ENCODE measurements at places on chromosomes 12 and 14.

GRCh38 chr14:60632777-60633176 is 16.5 kb downstream of the SIX1 start:
- no peak for DNase-seq

- peak; percentile 27 for DNase-seq
Observed at GRCh38 chr12:6039894-6040601, 84.4 kb downstream of the VWF start.

DNA sequence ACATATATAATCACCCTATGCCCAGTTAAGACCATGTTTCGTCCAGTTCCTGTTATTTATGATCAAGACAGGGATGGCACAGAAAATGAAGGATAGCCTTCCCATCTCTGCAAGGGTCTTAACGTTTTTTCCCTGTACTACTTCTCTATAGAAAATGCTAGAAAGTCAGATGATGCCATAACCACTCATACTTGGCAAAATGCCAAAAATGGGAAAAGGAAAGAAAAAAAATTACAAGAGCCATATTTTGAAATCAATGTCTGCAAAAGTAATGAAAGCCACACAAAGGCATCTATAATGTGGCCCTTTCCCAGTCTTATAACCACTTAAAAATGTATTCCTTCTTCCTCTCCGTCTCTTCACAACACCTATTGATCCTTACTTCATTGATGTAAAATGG is 1.8 kb upstream of the MYL6B start:
- DNase-seq, result peak; percentile 36

DNA sequence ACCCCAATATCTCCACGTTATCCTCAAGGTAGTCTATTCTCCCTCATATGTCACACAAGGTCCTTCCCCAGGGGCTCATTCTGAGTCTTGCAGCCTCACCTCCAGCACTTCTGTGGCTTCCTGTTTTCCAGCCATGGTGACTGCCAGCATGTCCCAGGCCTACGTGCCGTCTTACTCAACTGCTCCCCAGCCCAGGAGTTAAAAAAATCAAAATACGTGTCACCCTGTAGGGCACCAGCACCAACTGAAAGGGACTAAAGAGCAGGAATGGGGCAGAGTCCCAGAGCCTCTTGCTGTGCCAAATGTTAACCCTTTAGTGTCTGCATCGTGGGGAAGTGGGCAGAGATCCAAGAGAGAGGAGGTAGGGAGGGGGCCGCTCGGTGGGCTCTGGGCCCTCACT is 37.0 kb upstream of the MED13L start:
- no peak for DNase-seq

DNA sequence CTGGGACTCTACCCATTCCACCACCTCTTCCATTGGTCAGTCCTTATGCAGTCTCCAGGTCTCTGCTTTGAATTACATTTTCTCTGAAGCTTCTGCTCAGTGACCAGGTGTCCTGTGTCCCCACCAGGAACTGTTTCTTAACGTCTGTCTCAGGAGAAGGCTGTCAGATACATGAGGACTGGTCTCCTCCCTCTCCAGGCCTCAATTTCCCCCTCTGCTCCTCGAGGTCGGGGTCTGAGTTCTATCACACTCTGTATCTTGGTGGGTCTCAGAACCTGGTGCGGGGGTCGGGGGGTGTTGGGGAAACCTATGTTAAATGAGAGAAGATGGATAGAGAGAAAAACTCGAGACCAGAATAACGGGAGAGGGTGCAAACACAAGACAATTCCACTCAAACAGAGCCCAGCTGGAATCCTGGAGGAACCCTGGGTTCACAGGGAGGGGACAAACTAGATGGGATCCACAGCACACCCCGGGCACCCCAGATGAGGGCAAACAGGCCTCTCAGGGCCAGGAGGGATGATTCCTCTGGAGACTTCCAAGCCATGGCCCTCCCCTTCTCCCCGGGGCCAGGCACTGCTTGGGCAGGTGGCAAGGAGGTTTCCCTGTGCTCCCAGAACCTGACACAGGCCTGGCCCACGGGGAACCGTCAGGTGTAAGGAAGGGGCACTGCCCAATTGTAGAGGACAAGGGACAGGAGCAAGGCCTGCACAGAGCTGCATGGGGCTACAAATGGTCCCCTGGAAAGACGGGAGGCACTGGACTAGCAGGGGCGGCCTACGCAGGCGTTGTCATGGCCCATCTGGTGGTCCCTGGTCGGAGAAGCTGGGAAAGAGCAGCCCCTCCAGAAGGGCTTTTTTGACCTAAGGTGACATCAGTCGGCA is 313.2 kb upstream of the DIO3 start:
- no peak for DNase-seq

DNA sequence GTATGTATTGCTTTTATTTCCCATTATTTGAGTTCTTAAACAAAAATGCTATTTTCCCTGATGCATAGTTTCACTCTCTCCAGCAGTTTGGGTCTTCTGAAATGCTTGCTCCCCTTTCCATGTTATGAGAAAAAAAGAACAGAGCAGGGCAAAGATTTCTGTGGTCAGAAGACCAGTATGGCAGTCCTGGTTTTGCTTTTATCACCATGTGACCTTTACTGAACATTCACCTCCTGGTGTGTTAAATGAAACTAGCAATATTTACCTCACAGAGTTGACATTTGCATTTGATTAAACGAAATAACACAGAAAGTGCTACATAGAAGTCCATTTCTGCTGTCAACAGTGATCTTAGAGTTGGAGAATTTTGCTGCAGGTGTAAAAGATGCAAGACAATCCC is 141.0 kb upstream of the G2E3 start:
- DNase-seq, result no peak

- no peak for DNase-seq
Observed at GRCh38 chr12:23729359-23729758, 220.1 kb downstream of the SOX5 start.

DNA sequence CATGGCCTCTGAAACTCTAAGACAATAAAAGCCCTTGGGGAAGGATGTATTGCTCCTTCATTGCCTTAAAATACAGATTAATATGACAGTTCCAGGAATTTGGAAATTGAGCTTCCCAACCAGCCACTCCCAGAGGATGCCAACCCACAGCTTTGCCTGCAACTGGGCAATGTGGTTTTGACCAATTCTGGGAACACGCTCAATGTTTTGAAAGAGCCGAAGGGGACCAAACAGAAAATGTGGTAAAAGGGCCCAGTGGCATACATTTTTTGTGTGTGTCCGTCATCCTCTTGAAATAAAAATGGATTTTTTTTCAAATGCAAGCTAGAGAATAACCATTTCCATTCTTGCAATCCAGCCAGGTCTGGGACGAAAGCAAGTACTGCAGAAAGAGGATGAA is 88.3 kb upstream of the PLEKHG7 start:
- DNase-seq, result no peak

GRCh38 chr14:41446008-41446407 is 160.7 kb upstream of the LRFN5 start:
- DNase-seq, result no peak

DNA sequence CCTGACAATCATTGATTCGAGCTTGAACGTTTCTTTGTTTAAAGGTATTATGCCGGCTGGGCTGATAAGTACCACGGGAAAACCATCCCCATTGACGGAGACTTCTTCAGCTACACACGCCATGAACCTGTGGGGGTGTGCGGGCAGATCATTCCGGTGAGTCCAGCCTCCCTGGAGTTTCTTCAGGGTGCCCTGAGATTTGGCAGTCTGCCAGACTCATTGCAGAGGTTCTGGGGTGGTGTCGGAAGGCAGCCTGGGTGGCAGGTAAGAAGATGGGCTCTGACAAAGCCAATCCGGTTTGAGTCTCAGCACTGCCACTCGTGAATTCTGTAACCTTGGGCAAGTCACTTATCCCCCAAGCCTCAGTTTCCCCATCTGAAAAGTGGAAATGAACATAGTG is 23.0 kb downstream of the ALDH2 start:
- no peak for DNase-seq

GRCh38 chr12:130572553-130572952 is 143.5 kb downstream of the RIMBP2 start:
- no peak for DNase-seq

- DNase-seq, result no peak
Observed at GRCh38 chr12:117967043-117967442, 1.7 kb downstream of the KSR2 start.

DNA sequence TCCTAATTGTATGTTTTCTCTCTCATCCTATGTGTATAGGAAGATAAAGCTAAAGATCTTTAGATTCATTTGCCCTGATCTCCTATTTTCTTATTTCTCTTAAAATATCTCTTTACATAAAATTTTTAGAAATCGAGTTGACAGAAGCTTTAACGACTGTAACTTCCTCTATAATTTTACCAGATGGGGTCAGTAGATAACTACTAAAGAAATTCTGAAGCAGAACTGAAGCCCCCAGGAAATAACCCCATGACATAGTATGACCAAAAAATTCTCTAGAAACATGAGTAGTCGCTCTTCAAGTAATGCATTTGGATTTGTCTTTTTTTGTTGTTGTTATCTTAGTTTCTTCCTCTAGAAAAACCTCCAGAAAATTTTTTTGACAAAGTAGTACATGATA is 288.0 kb downstream of the ERC1 start:
- DNase-seq, result no peak

- DNase-seq, result no peak
Observed at GRCh38 chr12:96701856-96702255, 205.2 kb upstream of the NEDD1 start.

DNA sequence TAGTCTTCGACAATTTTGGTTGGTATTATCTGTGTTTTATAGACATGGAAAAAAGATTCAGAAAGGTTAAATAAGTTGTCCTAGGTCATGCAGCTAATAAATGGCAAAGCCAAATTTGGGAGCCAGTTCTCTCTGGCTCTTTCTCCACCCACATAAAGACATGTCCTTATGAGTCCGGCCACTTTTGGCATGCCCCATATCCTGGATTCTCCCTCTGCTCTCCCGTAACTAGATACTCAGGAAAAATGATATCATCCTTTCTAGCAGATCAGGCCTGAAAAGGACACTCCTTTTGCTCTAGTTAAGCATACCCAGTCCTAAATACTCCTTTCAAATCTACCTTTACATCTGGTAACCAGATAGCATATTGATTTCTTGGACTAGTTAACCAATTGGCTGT is 64.4 kb downstream of the TTLL5 start:
- no peak for DNase-seq

GRCh38 chr12:115444346-115444745 is 760.4 kb upstream of the TBX3 start:
- DNase-seq, result no peak

DNA sequence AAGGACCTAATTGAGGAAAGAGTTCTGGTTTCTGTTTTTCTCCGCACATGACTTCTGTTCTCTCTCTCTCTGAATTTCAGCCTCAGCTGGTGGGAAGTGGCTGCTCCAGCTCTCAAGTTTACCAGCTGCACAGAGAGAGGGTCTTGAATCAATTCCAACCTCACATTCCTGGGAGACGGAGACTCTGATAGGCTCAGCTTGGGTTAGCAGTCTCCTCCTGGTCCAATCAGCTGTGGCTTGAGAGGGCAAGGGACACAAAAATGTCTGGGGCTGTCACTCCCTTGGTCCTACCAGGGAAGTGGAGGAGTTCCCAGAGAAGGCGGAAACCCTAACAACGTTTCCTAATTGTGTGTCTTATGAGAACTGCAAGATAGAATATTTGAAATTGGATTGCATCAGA is 7.0 kb downstream of the CCDC63 start:
- DNase-seq, result no peak

GRCh38 chr12:121751034-121751433 is 38.5 kb downstream of the TMEM120B start:
- no peak for DNase-seq

DNA sequence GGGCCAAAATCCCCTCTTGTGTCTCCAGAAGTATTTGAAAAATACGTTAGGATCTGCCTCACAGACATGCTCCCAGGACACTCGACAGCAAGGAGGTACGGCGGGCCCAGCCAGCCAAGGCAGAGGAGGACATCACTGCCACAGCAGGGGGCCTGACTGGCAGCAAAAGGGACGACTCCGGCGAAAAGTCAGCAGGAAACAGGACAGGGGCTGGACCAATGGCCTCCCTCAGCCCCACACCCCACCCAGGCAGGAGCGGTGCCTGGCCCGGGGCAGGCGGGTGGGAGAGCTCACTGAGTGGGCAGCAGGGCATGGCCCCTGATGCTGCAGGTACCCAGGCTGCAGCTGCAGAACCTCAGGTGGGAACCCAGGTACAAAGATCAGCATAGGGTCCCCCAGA is 17.8 kb downstream of the BRF1 start:
- no peak for DNase-seq

- DNase-seq, result no peak
Observed at GRCh38 chr14:101114726-101115515, 211.4 kb upstream of the RTL1 start.

GRCh38 chr14:102523569-102524450 is 14.2 kb upstream of the ANKRD9 start:
- DNase-seq, result no peak

DNA sequence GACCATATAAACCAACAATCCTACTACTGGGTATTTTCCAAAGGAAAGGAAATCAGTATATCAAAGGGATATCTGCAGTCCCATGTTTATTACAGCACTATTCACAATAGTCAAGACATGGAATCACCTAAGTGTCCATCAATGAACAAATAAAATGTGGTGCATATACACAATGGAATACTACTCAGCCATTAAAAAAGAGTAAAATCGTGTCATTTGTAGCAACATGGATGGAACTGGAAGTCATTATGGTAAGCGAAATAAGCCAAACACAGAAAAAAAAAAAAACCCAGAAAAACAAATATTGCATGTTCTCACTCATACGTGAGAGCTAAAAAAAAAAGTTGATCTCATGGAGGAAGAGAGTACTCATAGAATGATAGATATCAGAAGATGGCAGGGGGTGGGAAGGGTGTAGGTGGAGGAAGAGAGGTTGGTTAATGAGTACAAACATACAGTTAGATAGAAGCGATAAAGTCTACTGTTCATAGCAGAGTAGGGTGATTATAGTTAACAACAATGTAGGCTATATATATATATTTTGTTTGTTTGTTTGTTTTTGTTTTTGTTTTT is 49.3 kb downstream of the BCAT1 start:
- DNase-seq, result no peak

DNA sequence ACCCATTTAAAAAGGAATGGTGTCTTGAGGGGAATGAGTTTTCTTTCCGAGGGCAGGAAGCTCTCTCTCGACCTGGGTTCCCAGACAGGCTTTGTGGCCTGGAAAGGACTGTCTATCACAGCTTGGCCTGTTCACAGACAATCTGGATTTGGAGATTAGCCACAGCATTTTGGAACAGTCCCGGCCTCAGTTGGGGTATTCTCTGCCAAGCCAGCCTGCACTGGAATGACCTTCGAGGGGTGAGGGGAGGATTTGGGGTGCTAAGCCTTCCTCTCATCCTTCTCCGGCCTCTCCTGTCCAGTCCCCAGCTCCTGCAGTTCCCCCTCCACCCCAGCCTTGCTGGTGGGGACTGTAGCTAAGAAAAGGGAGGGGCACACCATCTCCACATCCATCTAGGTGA is 13.0 kb downstream of the TBX5 start:
- no peak for DNase-seq
